ENCODE measurements at places on chromosomes 12 and 14.

DNA sequence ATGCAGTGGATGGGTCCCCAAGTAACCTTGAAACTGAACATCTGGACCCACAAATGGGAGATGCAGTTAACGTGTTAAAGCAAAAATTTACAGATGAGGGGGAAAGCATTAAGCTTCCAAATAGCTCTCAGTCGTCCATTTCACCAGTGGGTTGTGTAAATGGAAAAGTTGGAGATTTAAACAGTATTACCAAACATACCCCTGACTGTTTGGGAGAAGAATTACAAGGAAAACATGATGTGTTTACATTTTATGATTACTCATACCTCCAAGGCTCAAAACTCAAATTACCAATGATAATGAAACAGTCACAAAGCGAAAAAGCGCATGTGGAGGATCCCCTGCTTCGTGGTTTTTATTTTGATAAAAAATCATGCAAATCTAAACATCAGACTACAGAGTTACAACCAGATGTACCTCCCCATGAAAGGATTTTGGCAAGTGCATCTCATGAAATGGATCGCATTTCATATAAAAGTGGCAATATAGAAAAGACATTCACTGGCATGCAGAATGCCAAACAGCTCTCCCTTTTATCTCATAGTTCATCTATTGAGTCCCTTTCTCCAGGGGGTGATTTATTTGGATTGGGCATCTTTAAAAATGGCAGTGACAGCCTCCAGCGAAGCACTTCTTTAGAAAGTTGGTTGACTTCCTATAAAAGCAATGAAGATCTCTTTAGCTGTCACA, 116.6 kb upstream of the NPAS3 start:
- DNase-seq: no peak

GRCh38 chr12:53935383-53936341, 3.0 kb upstream of the HOXC13 start:
- DNase-seq: no peak

- no peak for DNase-seq
These were observed 344.2 kb downstream of the ATP23 start for GRCh38 chr12:58285551-58285950.

DNA sequence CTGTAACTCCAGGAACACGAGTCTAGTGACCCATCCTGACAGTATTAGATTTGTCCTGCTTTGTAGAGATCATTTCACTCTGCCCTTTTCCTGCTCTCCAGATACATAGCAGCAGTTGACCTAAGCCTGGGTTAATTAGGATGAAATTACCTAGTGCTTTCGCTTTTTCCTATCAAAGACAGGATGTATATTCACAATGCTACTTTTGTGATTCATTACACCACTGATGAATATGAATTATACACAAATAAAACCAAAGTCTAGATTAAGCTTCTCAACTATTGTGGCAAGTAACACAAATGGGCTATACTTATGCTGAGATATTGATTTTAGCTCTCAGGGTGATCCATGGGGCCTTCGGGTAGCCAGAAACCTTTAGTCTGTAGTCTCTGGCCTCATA, 17.9 kb downstream of the CERS5 start:
- no peak for DNase-seq

- no peak for DNase-seq
These were observed 29.2 kb upstream of the CRY1 start for GRCh38 chr12:107122452-107122958.

DNA sequence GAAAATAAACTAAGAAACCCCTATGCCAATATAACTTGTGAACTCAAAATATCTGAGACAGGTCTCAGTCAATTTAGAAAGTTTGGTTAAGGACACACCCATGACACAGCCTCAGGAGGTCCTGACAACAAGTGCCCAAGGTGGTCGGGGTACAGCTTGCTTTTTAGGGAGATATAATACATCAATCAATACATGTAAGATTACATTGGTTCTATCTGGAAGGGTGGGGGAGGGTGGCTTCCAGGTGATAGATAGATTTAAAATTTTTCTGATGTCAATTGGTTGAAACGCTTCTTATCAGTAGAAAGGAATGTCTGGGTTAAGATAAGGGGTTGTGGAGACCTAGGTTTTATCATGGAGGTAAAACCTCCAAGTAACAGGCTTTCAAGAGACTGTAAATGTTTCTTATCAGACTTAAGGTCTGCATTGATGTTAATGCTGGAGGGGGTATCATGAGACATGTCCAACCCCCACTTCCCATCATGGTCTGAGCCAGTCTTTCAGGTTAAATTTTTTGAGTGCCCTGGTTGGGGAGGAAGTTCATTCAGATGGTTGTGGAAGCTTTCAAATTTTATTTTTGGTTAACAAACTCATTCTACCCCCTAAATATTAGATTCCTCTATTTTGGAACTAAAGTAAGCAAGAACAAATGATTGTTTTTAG, 82.0 kb upstream of the RASSF8 start:
- DNase-seq: no peak

DNA sequence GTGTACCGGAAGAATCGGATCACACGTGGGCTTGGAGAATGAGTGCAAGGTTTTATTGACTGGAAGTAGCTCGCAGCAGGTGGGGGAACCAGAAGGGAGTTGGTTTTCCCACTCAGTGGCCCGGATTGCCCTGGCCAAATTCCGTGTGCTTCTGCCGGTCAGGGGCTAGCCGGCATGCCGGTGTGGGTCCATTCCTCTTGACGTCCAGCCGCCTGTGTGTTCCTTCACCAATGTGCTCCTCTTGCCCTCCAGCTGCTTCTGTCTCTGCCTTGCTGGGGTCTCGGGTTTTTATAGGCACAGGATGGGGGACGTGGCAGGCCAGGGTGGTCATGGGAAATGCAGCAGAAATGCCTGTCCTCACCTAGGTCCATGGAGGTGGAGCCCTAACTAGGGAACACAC, 11.0 kb downstream of the MYRFL start:
- DNase-seq: no peak

- no peak for DNase-seq
These were observed 365.6 kb downstream of the BCL11B start for GRCh38 chr14:98906123-98906995.

GRCh38 chr12:52439845-52440244, 5.7 kb upstream of the KRT75 start:
- DNase-seq: no peak

GRCh38 chr14:28340816-28341215, 425.8 kb upstream of the FOXG1 start:
- no peak for DNase-seq

GRCh38 chr12:8887285-8887715, 27.0 kb upstream of the PHC1 start:
- no peak for DNase-seq

GRCh38 chr12:57145460-57146059, 1.9 kb downstream of the LRP1-AS start:
- no peak for DNase-seq
